Hair follicular keratinocyte (primary cell): ENCODE measurements at places on chromosomes 1 and 21. TPM values are rescaled to one million over a fixed set of nuclear protein-coding genes. Genes with fewer than 3 reads are reported as not detected.

The DNALI1 gene
- total RNA-seq: 0.04 and 0.23 TPM in 2 replicates

The HEYL gene
- total RNA-seq: 0.08 TPM in 1 of 2 replicates, not detected in the other

The NEK2 gene
- total RNA-seq: 9.4 and 23.5 TPM in 2 replicates

The FGGY gene
- total RNA-seq: 6.0 and 11.5 TPM in 2 replicates

The NCF2 gene
- 1.5 and 2.9 TPM in 2 replicates for total RNA-seq

The KCNT2 gene
- total RNA-seq: 0.08 TPM in 1 of 2 replicates, not detected in the other

The ZNF593OS gene
- total RNA-seq: not detected in 2 replicates

The RAB25 gene
- total RNA-seq: 66.7 and 81.8 TPM in 2 replicates

The CD164L2 gene
- 0.65 and 1.6 TPM in 2 replicates for total RNA-seq

The PLPPR5 gene
- total RNA-seq: 0.04 and 0.31 TPM in 2 replicates

The GBP5 gene
- 0.11 TPM in 1 of 2 replicates, not detected in the other for total RNA-seq

The ATP6V1G3 gene
- not detected in 2 replicates for total RNA-seq

The RIMKLA gene
- not detected in 2 replicates for total RNA-seq

The BRDT gene
- total RNA-seq: not detected in 2 replicates

The ADCY10 gene
- 0.15 and 0.86 TPM in 2 replicates for total RNA-seq

The OR14K1 gene
- not detected in 2 replicates for total RNA-seq

The A3GALT2 gene
- total RNA-seq: not detected in 2 replicates

The DVL1 gene
- 109 and 156 TPM in 2 replicates for total RNA-seq

The GRIK3 gene
- total RNA-seq: not detected in 2 replicates

The KRTAP19-3 gene
- not detected in 2 replicates for total RNA-seq

The ASCL5 gene
- not detected in 2 replicates for total RNA-seq

The CCDC27 gene
- total RNA-seq: not detected in 2 replicates

The IFI44L gene
- 0.08 and 0.53 TPM in 2 replicates for total RNA-seq

The KRTAP11-1 gene
- not detected in 2 replicates for total RNA-seq

The RSPO1 gene
- not detected in 2 replicates for total RNA-seq

The SYT14 gene
- total RNA-seq: 0.04 and 0.94 TPM in 2 replicates

The LAMC1 gene
- 114 and 123 TPM in 2 replicates for total RNA-seq

The F5 gene
- not detected in 2 replicates for total RNA-seq

The ATXN7L2 gene
- 2.4 and 4.3 TPM in 2 replicates for total RNA-seq

The CR1L gene
- total RNA-seq: not detected in 2 replicates

The LMOD1 gene
- 0.08 TPM in 1 of 2 replicates, not detected in the other for total RNA-seq

The NGF gene
- total RNA-seq: not detected in 2 replicates

The INSRR gene
- total RNA-seq: not detected in 2 replicates

The SLC45A1 gene
- total RNA-seq: 0.16 TPM in 1 of 2 replicates, not detected in the other

The TRAF5 gene
- 2.2 and 2.6 TPM in 2 replicates for total RNA-seq

The FALEC gene
- total RNA-seq: not detected in 2 replicates

The KRTAP7-1 gene
- not detected in 2 replicates for total RNA-seq

The RAD54L gene
- total RNA-seq: 3.1 and 7.3 TPM in 2 replicates

The QSOX1 gene
- total RNA-seq: 88.4 and 102 TPM in 2 replicates

The SZT2 gene
- 9.8 and 9.9 TPM in 2 replicates for total RNA-seq

The PRRX1 gene
- 0.08 and 2.1 TPM in 2 replicates for total RNA-seq

The CATSPER4 gene
- total RNA-seq: not detected in 2 replicates

The C8B gene
- not detected in 2 replicates for total RNA-seq

The CRNN gene
- not detected in 2 replicates for total RNA-seq

The CACNA1S gene
- not detected in 2 replicates for total RNA-seq

The GLMP gene
- total RNA-seq: 39.4 and 40.7 TPM in 2 replicates

The SAMSN1 gene
- not detected in 2 replicates for total RNA-seq

The IRF6 gene
- 91.2 and 169 TPM in 2 replicates for total RNA-seq

The DIO1 gene
- not detected in 2 replicates for total RNA-seq

The LCE3E gene
- total RNA-seq: 0.68 and 1.6 TPM in 2 replicates

The UQCRHL gene
- 1.1 and 2.0 TPM in 2 replicates for total RNA-seq

The CHI3L2 gene
- not detected in 2 replicates for total RNA-seq

The SMIM1 gene
- 11.9 TPM in 1 of 2 replicates, not detected in the other for total RNA-seq

The CDC7 gene
- total RNA-seq: 4.3 and 11.8 TPM in 2 replicates

The ADGRL4 gene
- total RNA-seq: 0.42 TPM in 1 of 2 replicates, not detected in the other

The RIIAD1 gene
- total RNA-seq: not detected in 2 replicates

The PDC gene
- total RNA-seq: not detected in 2 replicates

The LRP8 gene
- total RNA-seq: 29.8 and 36.3 TPM in 2 replicates
